ENCODE measurements at places on chromosomes 2 and 18.

GRCh38 chr2:48483916-48484315 is 46.0 kb upstream of the STON1 start:
- no peak for DNase-seq

DNA sequence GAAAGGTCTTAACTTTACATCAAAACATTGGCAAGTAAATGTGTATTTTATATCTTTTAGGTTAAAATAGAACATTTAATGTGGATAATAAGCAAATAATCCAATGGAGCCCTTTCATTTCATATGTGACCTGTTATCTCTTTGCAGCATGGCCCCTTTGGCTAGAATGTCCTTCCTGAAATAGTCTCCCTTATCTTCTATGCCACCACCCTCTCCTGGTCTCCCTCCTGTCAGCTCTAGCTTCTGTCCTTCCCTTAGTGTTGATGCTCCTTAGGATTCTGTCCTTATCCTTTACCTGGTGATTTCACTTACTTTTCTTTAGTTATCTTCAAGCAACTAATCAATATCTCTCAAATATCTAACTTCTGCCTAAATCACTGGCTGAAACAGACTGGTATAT is 87.1 kb upstream of the TFCP2L1 start:
- DNase-seq, result no peak

GRCh38 chr18:9974279-9974915 is 60.6 kb downstream of the VAPA start:
- no peak for DNase-seq

DNA sequence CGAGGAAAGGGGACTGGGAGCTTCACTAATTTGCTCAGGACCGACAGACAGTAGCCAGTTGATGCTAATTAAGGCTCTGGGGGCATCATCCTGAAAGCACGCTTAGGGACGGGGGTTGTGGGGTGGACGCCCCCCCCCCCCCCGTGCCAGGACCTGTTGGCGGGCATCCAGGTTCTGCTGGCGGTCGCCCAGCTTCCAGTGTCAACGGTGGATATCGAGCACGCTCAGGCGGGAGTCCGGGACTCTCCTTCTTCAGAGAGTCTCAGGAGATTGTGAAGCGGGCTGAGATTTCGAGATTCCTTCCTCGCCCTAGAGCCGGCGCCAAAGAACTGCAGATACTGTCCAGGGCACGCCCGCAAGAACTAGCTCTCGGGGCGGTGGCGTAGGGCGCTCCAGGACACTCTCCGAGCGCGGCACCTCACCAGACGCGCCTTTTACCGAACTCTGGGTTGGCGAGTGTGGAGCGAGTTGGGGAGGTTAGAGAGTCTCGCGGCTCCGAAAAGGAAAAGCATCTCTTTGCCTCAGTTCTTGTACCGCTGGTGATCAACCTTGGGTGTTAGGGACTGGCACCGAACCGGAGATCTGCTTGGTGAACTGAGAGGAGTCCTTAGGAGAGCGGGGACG is 5.6 kb downstream of the RAX start:
- DNase-seq, result no peak

- no peak for DNase-seq
Observed at GRCh38 chr2:33442528-33443079, 33.8 kb upstream of the RASGRP3 start.

- no peak for DNase-seq
Observed at GRCh38 chr2:109436610-109437225, 177.0 kb downstream of the SEPTIN10 start.

- DNase-seq, result no peak
Observed at GRCh38 chr2:80113399-80113798, 191.2 kb downstream of the LRRTM1 start.

DNA sequence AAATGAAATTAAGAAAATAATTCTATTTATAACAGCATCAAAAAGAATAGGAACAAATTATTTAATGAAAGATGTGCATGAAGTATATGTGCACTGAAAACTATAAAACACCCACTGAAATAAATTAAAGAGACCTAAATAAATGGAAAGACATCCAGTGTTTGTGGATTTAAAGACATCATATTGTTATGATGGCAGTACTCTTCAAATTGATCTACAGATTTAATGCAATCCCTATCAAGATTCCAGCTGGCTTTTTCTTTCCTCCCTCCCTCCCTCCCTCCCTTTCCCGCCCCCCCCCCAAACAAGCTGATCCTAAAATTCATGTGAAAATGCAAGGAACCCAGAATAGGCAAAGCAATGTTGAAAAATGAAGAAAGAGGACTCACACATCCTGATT is 83.5 kb upstream of the ZFP36L2 start:
- no peak for DNase-seq

DNA sequence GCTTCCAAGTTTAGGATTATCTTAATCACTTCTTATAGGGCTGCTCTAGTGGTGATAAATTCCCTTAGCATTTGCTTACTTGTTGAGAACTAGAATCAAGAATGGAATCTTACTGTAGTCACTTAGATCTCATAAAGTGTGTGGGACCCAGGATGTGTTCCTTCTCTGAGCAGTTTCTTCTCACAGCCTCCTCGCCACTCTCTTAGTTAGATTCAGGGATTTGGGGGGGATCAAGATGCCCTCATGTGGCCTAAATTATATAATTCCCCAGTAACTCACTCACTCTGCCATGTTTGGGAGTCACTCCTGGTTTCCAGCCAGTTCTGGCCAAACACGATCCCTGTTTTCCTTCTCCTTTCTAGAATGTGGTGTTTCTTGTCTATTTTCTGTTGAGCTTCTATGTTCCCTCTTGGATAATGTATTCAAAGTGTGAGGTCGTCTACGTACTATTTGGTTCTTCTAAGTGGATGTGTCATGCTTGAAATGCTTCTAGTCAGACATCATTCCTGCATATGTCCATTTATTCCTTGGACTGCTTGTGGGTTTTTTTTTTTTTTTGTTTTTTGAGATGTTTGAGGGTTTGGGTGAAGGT is 414.9 kb upstream of the SYT4 start:
- DNase-seq, result no peak

- DNase-seq, result no peak
Observed at GRCh38 chr2:86704459-86704971, 15.6 kb upstream of the RMND5A start.

DNA sequence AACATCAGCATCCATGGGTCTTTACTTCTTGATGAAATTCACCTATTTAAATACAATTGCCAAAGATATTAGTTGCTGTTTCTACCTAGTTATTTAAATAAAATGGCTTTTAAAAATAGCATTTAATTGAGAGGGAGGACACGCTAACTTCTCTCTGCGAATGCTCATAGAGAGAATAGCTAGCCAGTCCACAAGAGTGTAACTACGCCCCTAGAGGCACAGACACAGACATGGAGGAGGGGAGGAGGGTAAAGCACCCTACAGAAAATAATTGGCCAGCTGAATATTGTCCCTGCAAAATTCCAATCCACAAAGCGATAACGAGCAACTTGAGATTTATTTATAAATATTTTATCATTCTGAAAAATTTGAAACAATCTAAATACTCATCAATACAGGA is 97.0 kb upstream of the PAPOLG start:
- DNase-seq, result no peak

GRCh38 chr2:42513252-42513918 is 19.6 kb upstream of the KCNG3 start:
- no peak for DNase-seq

- no peak for DNase-seq
Observed at GRCh38 chr18:34649080-34649479, 61.0 kb upstream of the DTNA start.

DNA sequence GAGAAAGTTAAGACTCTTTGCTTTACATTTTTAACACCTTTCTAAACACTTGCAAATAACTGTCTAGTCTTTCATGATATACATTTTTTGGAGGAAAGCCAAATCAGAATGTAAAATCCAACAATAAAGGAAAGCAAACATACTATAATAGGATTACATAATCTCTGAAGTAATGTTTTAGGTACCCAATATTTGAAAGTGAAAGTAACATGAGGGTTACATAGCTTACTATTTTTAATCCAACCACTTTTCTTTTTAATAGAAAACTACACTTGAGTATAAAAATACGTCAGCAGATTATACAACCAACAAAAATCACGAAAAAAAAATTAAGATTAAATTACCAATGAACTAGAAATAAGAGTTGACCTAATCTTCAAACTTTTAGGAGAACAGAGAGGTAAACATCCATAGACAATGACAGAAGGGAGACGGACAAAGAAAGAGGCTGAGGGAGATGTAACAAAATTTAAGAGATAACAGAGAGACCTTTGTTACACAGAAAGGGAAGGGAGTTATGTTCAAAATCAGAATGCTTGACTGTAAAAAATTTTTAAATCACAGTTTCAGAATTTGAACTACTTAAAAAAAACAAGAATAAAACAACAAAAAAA is 150.0 kb downstream of the IKZF2 start:
- DNase-seq, result no peak

GRCh38 chr18:75958683-75959082 is 531.2 kb upstream of the SMIM21 start:
- no peak for DNase-seq

DNA sequence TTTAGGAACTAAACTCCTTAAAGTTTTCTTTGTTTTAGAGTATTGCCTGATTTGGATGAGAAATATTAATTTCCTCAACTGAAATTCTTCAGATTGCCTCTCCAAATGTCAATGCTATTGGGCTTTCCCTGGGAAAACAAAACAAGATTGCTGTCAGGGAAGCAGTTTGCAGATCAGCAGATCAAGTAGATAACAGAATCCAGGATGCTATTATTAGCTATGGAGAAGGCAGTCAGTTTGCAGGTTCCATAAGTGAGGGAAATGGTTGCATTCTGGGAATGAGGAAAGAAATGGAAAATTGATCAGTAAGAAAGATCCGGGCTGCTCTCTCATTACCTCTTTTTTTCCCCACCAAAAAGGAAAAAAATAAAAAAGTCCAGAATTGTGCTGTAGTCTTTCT is 11.0 kb downstream of the LINC00305 start:
- DNase-seq, result no peak

DNA sequence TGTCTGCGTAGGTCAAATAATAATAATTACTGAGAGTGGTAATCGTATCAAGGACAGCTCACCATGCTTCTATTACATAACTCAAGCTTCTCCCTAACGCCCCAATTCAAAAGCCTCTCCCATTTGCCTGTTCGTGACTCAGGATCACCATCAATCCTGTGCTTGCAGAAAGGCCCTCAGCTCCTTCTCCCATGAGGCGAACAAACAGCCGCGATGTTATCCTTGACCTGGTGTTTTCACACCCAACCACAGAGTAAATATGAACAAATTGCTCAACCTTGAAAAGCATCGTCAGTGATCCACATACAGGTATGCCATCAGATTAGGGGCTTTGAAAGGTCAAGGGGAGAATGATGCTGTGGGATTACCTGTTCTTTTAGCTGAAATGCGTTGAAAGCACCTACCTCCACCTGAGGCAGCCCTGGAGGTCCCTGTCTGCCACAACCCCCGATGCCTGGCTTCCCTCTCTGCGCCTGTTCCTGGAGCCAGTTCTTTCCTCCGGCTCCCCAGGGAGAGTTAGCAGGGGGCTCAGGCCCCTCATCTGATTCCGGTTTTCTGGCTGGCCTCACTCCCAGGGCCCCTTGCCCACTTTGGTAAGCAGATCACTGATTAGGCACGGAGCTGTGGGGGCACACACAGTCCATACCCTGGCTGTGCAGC is 39.1 kb upstream of the ODC1 start:
- no peak for DNase-seq

DNA sequence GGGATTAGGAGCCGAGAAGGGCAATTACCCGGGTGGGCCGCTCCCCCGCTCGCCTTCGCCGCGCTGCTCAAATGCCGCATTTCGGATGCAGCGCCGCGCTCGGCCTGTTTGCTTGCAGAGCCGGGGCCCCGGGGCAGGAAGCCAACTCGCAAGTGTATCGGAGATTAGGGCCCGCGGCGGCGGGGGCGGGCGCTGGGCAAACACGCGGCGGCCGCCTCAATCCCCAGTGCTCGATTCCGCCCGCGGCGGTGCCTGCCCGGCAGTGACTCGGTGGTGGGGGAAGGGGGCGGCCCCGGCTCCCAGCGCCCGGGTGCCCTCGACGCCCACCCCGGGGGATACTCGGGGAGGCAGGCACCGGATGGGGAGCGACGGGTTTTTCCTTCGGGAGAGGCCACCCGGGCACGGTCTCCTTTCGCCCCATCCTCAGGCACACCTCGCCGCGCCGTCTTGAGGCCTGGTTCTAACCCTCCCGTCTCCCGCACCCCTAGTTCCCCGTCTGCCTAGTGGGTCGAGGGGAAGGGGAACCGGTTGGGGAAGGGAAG is 26.6 kb upstream of the NOTO start:
- DNase-seq, result peak; percentile 24

- no peak for DNase-seq
Observed at GRCh38 chr2:219234331-219234730, 4.7 kb downstream of the ANKZF1 start.

- no peak for DNase-seq
Observed at GRCh38 chr2:79638410-79638809, 125.6 kb downstream of the CTNNA2 start.

DNA sequence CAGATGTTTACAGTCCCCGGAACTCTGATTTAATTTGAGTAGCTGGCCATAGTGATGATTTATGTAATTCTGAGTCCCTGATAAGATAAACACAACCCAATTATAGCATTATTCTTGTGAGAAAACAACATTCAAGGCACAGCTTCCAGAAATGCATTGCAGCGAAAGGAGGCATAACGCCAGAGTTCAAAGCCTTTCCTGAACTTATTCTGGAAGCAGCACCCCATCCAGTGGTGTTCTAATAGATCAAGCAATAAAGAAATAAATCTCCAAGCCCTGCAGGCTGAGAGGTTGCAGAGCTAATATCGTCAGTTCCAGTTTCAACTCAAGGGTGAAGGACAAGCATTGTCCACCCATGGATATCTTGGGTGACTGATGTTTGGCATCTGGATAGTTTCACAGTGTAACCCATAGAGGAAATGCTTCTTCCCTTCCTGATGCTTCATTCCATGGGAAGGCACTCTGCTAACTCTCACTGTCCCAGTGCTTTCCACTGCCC is 18.8 kb downstream of the CDH2 start:
- DNase-seq, result no peak

GRCh38 chr2:20972110-20972509 is 71.8 kb downstream of the APOB start:
- no peak for DNase-seq

- no peak for DNase-seq
Observed at GRCh38 chr2:23484275-23484674, 99.3 kb downstream of the KLHL29 start.

DNA sequence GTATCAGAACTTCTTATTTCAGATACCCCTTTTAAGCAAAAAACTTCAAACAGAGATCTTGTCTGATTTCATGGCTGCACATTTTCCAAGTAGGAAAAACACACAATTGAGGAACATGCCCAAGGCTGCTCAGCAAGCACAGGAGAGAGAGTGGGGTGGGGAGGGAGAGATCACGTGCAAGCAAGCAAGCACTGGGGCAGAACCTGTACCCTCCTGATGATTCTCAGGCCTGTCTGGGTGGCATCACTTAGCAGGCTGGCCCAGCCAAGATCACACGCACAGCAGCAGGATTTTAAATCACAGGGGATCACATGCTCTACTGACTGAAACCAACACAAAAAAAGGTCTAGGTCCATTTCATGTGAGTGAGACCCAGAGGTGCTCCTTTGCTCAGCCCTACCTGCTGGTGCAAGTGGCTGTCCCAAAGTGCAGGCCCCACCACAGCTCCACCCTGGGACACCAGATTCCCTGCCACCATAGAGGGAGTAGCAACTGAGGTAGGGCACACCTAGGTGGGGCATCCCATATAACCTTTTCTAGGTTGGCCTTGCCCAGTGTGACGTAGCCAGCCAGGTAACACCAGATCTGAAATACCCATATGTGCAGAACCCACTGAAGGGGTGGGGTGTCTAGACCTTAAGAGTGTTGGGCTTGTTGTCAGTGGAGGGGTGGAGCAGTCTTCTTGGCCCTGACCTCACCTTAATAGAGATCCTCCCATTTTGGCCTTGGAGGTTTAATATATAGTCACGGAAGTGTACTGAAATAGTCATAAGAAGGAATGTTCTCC is 1.8 kb upstream of the LYPD6B start:
- no peak for DNase-seq

GRCh38 chr2:233416706-233417105 is 62.4 kb downstream of the DGKD start:
- no peak for DNase-seq
